ENCODE measurements at places on chromosomes 7 and 10. TPM values are rescaled to one million over a fixed set of nuclear protein-coding genes. Genes with fewer than 3 reads are reported as not detected.
A peak's percentile ranks its signal among the peaks of the same experiment; 100 is the strongest.

The SMO gene
- total RNA-seq, result 4.3 TPM

GRCh38 chr10:128704716-128705115 lies 578.5 kb upstream of the MKI67 start:
- DNase-seq, result no peak

The LIPJ gene
- total RNA-seq, result not detected

DNA sequence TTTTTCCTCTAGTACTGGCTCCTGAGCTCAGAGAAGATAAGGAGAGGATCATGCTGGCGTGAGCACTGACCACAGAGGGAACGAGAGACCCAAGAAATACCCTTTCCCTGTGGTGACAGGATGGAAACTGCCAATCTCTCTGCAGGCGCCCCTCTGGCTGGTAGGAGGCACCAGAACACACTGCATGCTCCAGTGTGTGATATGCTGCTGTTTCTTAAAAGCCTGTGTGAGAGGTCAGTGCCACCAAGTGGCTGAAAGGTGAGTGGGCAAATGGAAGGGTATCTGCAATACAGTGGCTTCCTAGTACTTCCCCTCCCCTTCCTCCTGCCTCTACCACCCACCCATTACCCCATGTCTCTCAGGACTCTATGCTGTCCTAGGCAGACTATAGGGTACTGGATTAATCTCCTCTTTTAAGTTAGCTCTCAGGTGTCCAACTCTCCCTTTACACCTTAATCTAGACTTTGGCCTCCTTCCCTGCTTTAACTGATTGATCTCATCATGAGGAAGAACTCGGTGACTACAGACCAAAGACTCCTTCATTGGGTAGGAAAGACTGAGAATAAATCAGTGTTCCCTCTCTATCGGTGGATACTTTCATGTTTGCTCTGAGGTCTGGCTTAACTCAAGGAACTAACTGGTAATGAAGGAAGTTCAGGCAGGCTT lies 283.6 kb downstream of the ADRA2A start:
- peak; percentile 56 for DNase-seq

DNA sequence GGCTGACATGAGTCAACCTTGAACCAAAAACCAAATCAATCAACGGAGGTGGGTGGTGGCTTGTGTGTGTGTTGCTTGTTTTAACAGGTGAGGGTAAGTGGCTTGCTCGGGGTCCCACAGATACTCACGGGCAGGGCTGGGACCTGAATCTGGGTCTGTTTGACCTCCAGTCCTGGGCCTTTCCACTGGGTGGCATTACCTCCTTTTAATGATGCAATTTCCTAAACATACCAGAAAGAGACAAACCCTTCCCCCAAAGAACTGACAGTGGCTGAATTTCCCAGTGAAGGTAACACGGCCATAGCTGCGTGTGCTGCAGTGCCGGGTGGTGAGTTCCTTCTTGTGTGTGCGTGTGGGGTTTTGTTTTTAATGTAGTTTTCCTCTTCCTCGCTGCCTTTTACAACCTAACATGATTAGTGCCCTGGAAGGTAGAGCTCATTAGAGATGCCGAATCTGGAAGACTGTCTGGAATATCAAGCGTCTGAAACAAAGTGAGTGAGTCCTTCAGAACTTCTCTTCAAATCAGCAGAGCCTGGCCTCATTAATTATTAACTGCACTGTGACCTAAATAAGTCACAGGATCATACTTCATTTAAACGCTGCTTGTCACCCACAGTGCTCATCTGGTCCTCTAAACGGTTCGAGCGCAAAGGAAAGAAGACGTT lies 166.1 kb upstream of the TCERG1L start:
- DNase-seq, result no peak

The TMEM213 gene
- not detected for total RNA-seq

The VAX1 gene
- not detected for total RNA-seq

The MEOX2 gene
- total RNA-seq, result 2.3 TPM

DNA sequence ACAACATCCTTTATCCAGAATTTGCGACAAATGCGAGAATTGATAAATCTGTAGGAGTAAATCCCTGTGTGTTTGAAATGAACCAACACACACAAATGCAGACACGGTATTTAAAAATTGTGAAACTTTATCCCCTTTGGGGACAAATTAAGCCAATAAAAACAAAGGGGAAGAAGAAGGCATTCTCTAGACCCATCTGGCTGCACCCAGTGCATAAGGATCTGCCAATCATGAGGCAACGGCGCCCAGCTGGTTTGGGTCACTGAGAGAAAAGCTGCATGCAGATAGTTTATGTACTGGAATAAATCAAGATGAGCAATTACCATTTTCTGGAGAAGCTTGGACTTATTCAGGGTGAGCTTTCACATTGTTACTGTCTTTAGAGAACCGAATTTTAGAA lies 45.7 kb downstream of the VAX1 start:
- peak; percentile 9 for DNase-seq

The CALHM1 gene
- 0.31 TPM for total RNA-seq

GRCh38 chr10:101467286-101467770 lies 113.4 kb downstream of the BTRC start:
- DNase-seq, result peak; percentile 71

DNA sequence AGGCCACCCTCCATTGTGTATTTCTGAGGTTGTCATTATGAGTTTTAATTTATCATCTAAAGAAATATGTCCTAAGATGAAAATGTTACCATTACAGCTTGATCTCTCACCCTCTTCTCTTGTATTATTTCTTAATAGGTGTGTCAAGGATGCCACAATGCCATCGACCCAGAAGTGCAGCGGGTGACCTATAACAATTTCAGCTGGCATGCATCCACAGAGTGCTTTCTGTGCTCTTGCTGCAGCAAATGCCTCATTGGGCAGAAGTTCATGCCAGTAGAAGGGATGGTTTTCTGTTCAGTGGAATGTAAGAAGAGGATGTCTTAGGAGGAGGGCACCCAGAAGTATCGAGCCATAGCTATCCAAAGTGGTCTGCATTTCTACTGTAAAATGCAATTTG lies 46.8 kb downstream of the TES start:
- no peak for DNase-seq

DNA sequence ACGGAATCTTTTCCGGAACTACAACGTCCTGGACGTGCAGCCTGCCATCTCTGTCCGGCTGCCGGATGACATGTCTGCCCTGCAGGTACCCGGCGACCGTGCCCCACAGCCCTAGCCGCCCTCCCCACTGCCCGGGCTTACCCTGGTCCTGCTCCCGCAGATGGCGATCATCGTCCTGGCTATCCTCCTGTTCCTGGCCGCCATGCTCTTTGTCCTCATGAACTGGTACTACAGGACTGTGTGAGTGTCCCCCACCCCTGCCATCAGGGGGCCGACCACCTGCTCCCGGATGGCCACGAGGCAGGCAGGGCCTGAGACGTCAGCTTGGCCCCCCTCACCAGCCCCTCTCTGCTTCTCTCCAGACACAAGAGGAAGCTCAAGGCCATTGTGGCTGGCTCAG lies 38.0 kb upstream of the VSIR start:
- DNase-seq, result no peak

DNA sequence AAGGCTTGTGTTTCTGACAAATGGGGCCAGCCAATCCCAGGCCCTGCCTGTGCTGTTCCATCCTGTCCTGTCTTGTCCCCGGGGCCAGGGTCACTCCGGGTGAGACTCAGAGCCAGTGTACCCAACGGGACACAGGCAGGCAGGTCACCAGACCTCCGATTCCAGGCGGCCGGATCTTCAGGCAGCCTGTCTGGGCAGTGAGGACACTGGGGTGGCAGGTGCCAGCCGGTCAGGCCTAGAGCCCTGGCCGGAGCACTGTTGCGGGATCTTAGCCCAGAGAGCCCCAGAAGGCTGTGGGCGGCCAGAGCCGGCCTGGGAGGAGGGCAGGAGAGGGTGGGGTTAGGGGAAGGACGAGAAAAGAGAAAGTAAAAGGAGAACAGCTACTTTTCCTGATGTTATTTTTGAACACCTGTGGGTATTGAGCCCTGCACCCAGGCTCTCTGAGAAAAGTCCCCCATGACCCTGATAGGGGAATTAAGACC lies 134.3 kb upstream of the TNRC18 start:
- peak; percentile 93 for DNase-seq

GRCh38 chr7:38411404-38411803 lies 138.0 kb upstream of the TARP start:
- peak; percentile 13 for DNase-seq

DNA sequence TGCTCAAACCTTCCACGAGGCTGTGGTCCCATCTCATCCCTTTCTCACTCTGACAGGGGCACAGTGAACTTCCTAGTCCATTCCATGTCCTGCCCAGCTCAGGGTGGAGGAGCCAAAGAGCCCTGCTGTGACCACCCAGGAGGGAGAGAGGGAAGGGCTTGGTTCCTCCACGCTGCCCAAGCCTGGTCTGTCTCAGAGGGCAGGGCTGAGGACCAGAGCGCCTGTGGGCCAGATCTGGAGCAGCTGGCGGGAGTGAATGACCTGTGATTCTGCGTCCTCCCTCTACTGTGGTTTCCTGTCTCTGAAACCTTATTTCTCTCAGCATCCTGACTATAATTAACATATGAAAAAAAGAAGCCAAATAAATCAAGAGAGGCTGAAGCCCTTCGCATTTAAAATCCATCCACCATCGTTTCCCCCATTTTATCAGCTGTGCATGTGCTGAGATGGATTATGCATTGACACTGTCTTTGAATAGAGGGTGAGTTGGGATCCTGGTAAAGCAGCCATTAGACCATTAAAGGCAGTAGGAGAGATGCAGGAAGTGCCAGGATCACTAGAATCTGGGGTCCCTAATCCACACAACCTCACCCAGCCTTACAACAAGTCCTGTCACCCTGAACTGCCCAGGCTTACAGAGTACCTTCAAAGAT lies 165.6 kb downstream of the DPP6 start:
- DNase-seq, result no peak

The TMEM176B gene
- total RNA-seq, result not detected

DNA sequence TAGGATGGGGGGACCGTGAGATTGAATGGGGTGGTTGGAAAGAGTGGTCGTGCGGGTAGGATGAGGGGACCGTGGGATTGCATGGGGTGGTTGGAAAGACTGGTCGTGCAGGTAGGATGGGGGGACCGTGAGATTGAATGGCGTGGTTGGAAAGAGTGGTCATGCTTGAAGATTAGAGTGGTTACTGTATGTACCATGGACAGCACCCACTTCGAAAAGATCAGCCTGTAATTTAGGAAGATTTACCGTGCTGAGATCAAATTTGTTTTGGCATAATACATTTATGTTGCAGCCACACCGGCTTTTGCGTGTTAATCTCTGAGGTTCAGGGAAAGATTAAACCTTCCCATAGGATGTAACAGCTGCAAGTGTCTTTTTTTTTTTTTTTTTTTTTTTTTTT lies 495.2 kb upstream of the ADARB2 start:
- no peak for DNase-seq

Data from myocyte (in vitro differentiated cells).